Left lung (tissue), 14 donors: ENCODE measurements at places on chromosomes 13 and 19.

- no peak for DNase-seq
These were observed 524 bp downstream of the RUBCNL start for GRCh38 chr13:46386392-46387063.

DNA sequence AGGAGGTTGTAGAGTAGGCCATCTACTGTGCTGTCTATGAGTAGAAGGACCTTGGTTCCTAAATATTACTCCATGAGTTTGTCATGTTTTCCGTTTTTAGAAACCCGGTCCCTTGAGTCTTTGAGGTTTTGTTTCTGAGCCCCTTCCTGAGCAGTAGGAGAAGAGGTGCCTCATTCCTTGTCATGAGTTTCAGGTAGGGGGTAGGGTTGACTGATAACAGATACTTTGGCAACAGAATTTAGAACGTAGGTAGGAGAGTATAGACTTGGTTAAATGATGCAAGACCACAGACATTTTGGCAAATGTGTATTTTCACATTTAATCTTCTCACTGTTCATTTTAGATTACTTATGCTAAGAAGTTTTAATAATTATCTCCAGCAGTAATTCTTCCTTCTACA is 24.6 kb downstream of the LMO7 start:
- no peak for DNase-seq

- DNase-seq: no peak
These were observed 27.9 kb downstream of the UGGT2 start for GRCh38 chr13:96025283-96025682.

DNA sequence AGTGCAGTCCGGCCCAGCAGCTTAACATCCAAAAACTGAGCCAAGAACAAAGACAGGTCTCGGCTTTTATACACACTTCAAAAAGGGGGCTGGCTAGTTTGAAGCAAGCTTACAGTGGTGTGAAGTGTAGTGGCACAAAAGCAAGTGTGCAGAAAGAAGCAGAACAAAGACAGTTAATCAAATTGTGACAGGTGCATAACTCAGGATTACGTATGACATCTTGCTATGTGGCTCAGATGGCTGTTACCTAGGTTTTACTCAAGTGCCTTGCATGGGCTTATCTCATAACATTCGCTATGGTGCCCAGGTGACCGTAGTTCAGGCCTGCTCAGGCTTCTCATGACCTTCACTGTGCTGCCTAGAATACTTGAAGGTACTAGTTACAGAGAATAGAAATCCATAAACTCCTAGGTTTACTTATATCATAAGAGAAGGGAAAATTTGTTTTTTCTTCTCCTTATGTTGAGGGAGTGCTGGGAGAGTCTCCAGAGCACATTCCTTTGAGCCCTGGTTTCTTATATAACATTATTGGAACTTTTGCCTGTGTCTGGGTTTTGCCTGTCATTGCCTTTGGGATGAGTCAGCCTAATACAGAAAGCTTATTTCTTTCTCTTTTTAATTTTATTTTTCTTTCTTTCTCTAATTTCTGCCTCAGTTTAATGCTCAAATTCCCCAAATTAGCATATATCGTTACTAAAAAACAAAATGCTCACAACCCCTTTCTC is 1629.1 kb upstream of the PCDH20 start:
- no peak for DNase-seq

- DNase-seq: no peak
These were observed 687 bp upstream of the FTL start for GRCh38 chr19:48964205-48965039.

DNA sequence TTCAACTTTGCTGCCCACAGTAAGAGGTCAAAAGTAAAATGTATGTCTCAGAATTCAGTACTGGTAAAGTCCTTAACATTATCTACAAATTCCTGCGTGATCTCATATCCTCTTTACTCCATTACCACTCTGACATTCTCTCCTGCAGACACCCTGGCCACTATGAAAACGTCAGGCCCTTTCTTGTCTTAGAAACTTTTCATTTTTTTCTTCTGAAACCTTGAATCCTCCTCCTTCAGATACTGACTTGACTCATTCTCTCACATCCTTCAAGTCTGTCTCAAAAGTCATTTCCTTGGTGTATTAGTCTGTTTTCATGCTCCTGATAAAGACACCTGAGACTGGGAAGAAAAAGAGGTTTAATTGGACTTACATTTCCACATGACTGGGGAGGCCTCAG is 262.3 kb downstream of the POU4F1 start:
- DNase-seq: no peak

DNA sequence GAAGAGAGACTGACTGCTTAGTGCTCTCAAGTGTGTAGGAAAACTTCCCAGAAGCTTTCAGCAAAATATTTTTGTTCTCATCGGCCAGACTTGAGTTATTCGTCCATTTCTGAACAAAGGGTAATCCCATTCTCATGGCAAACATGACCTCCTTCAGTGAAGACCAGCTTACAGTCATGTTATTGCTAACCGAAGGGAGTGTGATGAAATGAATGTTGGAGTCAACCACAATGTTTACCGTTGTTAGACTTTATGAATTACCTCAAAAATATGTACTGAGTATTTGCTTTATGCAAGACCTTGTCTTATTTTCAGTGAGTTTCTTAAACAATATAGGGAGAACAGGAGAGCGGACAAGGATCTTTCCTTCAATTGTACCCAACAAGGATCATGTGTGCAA is 228.6 kb downstream of the LMO7 start:
- DNase-seq: no peak

GRCh38 chr19:18551631-18552030 is 6.0 kb upstream of the KXD1 start:
- no peak for DNase-seq

GRCh38 chr13:78078168-78078567 is 159.5 kb upstream of the EDNRB start:
- no peak for DNase-seq

DNA sequence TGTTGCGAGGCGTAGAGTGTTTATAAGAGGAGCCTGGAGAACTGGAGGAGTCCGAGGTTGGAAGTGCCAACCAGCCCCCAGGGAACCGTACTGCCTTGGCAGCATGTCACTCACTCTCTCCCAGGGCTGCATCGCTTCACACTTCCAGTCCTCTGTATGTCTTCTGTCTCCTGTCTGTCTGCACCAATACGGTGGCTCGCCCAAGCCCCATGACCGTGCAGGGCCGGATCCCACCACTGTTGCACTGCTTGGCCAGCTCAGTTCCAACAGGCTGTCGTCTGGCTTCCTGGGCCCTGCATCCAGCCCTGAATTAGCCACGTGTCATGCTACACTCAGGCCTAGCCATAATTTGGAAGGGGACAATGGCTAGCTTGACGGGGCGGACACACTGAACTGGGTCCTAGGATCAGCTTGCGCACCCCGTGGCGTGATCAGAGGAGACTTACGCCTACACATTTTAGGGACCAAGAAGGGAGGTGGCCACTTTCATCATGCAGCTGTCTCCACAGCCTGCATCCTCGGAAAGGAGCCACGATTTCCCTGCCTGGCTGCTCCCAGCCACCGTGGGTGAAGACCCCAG is 147.1 kb downstream of the URI1 start:
- no peak for DNase-seq

GRCh38 chr13:76871432-76871831 is 14.8 kb downstream of the KCTD12 start:
- no peak for DNase-seq

DNA sequence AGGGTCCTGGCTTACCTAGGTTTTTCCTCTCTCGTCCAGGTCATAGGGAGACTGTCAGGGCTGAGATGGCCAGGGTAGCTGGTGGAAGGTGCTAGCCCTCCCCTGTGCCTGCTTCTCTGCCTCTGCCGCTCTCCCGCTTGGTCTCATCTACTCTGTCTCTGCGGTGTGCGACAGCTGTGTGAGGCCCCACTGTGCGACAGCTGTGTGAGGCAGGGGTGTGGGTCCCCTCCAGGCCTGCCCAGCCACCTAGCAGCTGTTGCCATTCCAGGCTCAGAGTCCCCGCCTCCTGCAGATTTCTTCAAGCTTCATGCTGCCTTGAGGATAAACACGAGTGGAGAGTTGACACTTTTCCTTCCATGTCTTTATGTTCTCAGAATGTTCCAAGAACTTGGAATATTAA is 53.0 kb downstream of the ARHGEF7 start:
- no peak for DNase-seq

DNA sequence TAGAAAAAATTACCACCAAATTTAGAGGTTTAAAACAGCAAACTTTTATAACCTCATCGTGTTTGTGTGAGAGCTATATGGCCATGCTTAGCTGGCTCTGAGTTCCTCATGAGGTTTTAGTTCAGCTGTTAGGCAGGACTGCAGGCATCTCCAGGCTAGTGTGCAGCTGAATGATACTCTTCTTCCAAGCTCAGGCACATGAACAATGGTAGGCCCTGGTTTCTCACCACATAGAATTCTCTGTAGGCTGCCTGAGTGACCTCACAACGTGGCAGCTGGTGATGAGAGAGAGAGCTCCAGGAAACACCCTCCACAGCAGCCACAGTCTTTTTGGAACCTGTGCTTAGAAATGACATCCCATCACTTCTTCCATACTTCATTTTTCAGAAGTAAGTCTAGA is 540.6 kb upstream of the MIR17HG start:
- no peak for DNase-seq

DNA sequence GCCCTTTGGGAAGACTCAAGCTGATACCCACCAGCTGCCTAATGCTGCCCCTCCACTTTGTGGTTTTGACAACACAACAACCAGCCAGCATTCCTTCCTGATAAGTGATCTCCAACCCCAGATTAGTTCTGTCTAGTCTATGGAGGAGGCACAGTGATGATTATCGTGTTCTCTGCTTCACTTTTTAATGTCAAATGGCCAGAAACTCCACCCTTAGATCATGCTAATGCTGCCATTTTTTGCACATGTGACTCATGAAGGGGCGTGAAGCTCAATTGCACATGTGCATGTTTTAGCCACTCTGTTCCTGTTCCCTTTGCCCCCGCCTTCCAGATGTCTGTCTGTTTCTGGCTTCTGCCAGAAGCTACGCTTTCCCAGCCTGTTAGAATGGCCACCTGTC is 199.8 kb downstream of the COG6 start:
- no peak for DNase-seq
